Stimulated activated CD8-positive, alpha-beta memory T cell treated with anti-CD3 and anti-CD28 coated beads, Interleukin-7, amount 100 ng/mL, for 1 hour (primary cell): ENCODE measurements at places on chromosomes 7 and 10.

DNA sequence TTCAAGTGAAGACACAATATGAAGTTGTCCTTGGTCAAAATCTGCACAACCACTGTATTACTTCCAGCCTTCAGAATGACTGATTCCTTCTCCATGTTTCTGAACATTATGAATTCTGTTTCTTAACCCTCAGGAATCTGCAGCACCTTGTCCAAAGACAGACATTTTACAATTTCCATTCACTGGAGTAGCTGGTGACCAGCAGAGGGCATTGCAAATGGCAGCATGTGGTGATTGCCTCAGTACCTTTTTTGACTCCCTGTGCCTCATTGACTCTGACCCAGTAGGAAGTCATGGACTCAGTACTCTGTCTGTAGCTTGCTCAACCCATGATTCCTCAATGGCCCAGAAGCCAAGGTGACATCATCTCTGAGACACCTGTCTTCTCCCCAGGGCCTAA is 879 bp upstream of the VPS41 start:
- DNase-seq = no peak

- no peak for DNase-seq
Observed at GRCh38 chr7:145293754-145294153, 457.9 kb upstream of the TPK1 start.

GRCh38 chr10:6202684-6203330 is at the start of gene PFKFB3:
Gene PFKFB3, plus strand, starts transcription at chr10:6202932. Its CDS starts 329 bp downstream, at chr10:6203261.
- peak; percentile 88 for DNase-seq

- DNase-seq = no peak
Observed at GRCh38 chr7:115475761-115476385, 554.0 kb downstream of the MDFIC start.

GRCh38 chr10:123480344-123480743 is 185.8 kb upstream of the GPR26 start:
- DNase-seq = no peak

DNA sequence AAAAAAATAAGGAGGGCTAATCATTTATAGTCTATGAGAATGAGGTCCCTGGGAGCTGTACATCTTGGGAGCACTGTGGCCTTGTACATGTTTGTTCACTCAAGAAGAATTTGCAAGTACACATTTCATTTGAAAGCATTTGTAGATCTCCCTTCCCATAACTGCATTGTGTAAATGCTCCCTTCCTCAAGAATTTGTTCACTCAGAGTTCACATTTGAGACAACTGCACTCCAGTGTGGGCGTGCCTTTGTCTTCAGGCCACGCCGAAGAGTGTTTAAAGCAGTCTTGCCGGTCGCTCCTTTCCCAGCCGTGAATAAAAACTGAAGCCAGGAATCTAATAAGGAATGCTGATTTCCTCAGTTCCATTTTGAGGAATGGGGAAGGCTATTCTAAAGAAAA is 291.1 kb upstream of the LYZL1 start:
- DNase-seq = no peak

DNA sequence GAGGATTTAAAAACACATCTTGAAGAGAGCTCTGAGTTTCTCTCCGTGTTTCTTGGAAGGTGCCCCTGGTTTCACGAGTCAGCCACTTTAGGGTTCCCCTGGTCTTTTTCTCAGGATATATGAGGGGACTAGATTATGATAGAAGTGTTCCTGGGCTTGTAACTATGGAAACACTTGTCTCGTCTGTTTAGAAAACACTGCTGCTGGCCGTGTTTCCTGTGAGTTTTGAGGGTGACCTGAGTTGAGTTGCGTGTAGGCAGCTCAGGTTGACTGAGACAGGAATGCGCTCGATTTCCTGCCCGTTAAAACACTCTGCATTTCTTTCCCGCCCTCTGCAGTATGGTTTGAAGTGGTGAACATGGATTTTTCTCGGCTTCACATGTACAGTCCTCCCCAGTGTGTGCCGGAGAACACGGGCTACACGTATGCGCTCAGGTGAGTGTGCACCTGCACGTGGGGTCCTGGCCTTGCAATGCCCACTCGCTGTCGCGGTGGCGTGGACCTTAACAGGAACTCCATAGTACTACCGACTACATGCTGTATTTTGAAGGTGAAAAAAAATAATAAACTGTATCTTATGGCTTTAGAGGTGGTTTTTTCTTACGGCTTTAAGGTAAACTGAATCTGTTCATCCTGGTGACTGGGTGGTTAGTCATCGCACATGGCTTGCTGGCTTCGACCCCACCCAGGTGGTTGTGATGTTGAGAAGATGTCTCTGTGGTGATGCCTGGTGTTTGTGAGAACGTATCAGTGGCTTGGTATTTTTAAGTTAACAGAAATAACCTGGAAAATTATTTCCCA is at the start of gene SUN1:
Gene SUN1, plus strand, starts transcription at position 310 of the 801 bp plus-strand sequence. Its CDS starts 49 bp downstream, at position 359.
- peak; percentile 32 for DNase-seq

GRCh38 chr7:4857189-4857588 is 4.6 kb downstream of the PAPOLB start:
- DNase-seq = no peak

DNA sequence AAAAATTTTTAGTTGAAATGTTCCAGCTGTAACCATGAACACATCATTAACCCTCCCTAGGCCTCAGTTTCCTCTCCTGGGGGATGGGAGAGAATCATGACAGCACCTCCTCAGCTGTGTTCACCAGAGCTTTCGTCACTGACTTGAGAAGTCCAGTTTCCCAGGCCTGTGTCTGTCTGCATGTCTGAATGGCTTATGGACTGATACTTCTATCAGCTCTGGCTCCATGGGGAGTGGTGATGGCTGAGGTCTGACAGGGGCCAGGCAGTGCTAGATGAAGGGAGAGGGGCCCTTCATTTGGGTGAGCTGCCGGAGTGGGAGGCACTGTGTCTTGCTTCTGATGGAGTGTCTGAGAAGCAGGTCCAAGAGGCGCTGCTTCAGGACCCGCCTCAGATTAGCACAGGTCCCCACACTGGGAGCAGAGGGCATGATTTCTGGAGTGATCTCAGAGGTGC is 192.9 kb downstream of the PTPN20 start:
- no peak for DNase-seq

DNA sequence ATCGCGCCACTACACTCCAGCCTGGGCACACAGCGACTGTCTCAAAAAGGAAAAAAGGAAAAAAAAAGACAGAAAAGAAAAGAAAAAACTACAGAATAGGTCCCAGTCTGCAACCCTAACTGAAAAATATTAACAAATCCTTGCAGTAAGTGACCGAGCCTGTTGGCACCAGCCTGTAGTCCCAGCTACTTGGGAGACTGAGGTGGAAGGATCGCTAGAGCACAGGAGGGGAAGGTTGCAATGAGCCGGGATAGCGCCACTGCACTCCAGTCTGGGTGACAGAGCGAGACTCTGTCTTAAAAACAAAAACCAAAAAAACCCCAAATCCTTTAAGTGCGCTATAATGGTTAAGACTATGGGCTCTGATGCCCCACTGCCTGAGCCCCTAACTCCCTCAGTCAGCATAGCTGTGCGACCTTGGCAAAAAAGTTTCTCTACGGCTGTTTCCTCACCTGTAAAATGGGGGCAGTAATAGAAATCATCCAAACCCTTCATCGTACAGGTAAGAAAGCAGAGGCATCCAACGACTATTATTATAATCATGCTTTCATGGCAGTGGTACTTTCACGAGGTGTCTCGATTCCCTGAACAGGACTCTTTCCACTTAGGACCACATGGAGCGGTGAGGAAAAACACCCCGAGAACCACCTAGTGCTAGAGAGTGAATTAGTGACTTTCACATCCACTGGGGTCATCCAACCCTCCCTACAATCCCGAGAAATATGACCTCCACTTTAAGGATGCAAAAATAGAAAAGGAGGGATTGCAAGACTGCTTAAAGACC is 755 bp downstream of the TOMM7 start:
- DNase-seq = no peak

DNA sequence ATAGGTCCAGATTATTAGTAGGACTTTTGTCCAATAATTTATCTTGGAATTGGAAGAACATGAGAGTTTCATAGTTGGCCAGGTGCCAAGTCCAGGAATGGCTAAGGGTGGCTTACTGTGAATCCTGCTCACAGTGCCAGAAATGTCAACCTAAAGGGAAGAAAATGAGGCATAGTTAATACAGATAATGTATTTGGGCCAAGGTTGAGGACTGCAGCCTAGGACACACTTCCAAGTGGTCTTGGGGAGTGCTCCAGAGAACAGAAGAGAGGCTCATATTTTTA is 78.2 kb downstream of the MAPK8 start:
- no peak for DNase-seq

DNA sequence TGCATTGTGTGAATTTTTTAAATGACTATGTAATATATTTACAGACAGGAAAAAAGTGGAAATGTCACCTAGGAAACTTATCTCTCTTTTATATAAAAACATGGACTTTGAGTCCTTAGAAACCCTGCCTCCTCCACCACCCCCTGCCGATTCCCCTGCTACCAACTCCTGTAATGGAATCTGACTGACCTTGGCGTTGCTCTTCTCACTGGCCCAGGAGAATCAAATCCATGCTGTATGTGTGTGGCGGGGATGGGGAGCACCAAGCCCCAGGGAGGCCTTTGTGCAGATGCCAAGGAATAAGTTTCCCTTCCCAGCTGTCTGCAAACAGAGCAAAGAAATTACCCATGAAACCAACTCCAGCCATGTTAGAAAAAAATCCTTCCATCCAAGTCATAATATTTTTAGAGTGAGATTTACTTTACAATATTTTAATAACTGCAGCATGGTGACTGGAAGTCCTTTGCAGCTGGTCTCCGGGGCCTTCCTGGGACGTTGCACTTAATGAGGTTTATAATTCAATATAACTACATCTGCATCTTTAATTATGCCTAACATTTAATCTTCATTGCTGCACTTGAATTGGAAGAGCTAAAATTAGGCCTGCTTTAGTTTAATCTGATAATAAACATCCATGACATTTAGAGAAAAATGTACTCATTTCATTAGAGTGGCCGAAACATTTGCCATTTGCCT is 111.4 kb upstream of the CACUL1 start:
- no peak for DNase-seq

- no peak for DNase-seq
Observed at GRCh38 chr7:134709197-134709596, 62.5 kb downstream of the BPGM start.

DNA sequence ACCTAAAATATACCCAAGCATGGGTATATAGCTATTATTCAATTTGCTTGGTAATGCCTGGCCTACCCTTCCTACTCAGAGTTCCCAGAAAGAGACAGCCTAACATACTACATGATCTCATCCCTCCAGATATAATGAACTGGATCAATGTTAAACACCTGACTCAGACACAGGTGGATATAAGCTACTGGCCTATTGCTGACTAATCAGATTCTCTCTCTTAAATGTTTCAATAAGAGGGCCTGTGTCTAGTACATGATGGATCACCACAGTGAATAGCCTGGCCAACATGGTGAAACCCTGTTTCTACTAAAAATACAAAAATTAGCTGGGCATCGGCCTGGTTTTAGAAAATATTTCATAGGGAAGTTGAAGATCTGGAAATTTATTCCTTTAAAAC is 54.1 kb downstream of the COPG2 start:
- no peak for DNase-seq
